CD4-positive, alpha-beta T cell treated with Interleukin-1 beta for 1 hour (primary cell): ENCODE measurements at places on chromosomes 1 and 21.

DNA sequence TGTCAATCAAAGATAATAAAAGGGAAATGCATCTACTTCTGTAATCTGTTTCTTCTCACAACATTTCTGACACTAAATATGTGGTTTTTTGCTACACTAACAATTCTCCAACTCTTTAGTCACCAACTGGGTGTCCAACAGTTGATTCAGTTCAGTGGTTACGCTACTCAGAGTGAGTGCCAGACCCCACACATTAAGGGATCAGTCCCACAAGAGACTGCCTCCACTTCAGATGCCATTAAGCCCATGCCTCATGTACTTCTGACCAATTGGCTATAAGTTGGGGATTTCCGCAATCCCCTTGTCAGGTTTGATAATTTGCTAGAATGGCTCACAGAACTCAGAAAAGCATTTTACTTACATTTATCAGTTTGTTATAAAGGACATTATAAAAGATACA lies 28.4 kb downstream of the RNF2 start:
- no peak for DNase-seq

DNA sequence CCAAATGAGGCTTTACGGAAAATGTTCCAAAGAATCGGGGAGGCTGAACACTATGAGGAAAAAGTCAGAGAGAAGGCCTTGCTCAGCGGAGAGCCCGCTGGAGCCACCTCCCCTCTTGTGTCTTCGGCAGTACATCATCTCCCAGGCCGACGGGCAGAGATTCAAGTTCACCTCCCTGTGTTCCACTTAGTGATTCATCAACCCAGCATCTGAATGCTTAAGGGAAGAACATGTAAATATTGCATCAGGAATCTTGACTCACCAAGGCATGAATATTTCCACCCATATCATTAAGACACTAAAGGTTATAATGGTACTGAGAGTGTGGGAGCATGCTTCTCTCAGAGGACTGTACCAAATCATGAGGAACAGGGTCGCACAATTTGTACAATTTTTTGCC lies 172.5 kb downstream of the ST6GALNAC5 start:
- no peak for DNase-seq

DNA sequence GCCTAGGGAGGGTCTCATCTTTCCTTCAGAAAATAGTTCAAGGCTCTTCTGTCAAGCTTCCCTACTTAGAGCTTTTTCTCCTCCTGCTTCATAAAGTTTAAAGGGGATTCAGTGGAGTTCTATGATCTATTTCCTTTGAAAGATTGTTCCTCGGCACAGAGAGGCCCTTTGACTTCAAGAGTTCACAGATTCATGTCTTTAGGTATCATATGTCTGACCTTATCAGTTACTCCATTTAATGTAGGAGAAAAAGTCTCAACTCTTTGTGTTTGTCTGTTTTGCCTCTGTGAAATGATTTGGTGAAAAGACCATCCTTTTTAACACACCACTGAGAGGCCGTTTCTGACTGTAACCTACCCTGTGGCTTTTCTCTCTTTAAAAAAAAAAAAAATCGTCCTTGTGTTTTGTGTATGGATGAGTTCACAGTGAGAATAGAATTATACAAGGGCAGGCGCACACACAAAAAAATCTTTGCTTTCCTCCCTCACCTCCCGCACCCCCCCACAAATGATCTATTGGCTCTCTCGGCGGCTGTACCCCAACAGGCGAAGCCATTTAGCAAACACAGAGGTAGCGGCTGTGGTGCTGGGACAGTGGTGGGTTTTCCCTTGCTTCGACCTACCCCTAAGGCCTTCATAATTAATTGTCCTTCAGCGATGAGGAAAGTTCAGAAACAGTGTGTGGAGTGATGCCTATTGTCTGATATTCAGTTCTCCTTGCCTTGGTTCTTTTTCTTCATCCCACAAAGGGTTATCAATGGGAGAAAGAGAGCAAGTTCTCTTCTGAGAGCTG lies 29.6 kb downstream of the PROX1 start:
- no peak for DNase-seq

DNA sequence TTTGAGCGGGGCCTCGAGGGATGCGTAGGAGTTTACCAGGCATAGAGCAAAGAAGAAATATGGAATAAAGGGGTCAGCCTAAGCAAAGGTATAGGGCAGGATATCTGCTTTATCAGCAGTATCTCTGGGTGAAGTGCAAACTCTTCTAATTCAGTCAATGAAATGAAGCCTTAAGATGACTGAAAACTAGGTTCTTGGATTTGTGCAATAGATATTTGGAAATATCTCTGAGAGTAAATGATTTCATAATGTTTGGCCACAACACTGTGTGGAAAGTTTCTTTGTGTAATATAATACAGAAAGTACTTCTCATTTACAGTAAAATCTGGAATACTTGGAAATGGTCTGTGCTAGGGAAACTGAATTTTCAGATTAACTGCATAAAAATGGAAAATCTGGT lies 26.1 kb downstream of the KCNJ15 start:
- no peak for DNase-seq

DNA sequence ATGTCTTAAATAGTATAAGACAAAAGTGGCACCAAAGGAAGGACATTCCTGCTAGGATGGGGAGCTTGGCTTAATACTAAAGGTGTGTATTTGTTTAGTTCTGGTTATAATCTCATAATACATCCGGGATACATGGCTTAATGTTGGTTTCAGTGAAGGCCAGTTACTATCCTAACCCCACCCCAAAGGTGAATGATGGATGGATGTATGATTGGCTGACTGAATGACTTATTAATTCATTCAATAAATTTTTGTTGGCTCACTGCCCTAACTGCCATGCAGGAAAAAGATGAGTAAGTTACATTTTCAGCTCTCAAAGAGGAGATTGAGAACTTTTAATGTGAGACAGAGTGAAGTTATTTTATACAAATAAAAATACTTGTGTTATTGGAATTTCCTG lies 52.2 kb downstream of the PHACTR4 start:
- DNase-seq: no peak

GRCh38 chr1:180940445-180940844 lies 27.7 kb downstream of the KIAA1614 start:
- DNase-seq: no peak
